Spinal cord (tissue), 10 donors: ENCODE measurements at places on chromosomes 11 and 22. TPM values are rescaled to one million over a fixed set of nuclear protein-coding genes. Genes with fewer than 3 reads are reported as not detected.

The LARGE2 gene
- 2.0 TPM for total RNA-seq

The MISFA gene
- 5.8 TPM for total RNA-seq

The CELF1 gene
- 83.0 TPM for total RNA-seq

The ASCC2 gene
- 31.8 TPM for total RNA-seq
